ENCODE measurements at places on chromosomes 5 and 9. TPM values are rescaled to one million over a fixed set of nuclear protein-coding genes. Genes with fewer than 3 reads are reported as not detected.
A peak's percentile ranks its signal among the peaks of the same experiment; 100 is the strongest.

DNA sequence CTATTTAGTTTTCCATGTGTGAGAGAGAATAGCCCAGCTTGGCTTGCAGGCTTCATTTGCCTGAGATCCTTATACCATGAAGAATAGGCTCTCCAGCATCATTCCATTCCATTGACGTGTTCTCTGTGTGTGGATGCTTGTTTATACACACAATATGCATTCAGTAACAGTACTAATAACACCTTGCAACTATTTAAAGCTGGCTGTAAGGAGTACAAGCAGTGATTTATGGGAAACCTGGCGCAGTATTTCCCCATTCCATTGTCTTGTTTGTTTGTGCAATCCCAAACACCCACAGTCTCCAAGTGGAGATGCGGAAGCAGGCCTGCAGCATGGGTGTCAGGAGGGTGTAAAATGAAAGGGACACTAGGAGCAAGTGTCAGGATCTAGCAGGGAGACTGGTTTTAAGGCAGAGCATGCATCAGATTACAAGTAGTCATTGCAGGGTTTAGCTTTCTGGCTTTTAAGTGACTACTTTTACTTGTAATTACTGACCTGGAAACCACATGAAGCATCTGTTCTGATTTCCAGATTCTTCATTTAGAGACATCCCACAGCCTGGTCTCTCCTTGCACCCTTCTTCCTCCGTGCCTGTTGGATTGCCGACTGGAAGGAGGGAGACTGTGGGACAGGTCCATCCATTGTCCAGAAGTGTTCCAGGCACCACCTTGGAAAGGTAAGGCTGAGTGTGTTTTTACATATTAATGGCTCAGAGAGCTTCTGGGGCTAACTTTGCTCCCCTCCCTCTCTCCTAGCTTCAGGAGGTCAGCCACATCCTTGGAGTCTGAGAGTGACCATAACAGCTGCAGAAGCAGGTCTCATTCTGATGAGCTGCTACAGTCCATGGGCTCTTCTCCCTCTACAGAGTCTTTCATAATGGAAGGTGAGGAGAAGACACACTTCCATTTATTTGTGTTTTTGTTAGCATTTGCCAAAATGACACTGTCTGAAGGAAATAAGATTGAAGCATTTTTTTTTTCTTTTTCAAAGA lies 241.6 kb downstream of the ARHGEF28 start:
- peak; percentile 39 for DNase-seq

DNA sequence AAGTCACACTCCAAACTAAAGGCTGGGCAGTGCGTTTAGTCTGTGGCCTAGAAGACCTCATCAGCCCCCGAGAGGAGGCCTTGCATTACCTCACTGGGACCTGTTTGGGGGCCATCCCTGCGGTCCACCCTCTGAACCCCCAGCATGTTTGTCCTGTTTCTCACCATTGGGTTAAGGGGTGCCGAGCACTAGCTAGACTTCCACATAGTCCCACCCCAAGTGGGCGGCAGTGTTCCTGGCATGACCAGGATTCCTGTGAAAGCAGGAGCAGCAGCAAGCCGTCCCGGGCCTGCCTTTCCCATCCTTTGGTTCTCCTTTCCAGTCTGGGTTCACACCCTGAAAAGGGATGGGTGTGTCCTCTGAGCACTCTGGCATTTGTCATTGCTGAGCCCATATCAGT lies 26.6 kb upstream of the SAP30L start:
- DNase-seq: no peak

DNA sequence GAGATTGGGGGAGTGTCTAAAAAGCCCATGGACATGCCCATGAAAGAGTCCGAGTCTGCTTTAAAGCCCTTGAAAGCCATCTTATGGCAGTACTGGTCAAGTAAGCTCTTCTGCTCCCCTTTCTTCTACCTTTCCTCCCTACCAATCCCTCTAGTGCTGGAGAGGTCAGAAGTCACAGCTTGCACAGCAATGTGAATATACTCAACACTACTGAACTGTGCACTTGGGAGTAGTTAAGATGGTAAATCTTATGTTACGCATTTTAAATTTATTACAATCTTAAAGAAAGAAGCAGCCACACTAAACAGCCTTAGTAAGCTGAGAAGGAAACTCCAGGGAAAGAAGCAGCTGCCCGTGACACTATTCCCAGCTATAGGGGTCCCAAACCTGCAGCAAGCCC lies 12.3 kb upstream of the TRAF1 start:
- no peak for DNase-seq

DNA sequence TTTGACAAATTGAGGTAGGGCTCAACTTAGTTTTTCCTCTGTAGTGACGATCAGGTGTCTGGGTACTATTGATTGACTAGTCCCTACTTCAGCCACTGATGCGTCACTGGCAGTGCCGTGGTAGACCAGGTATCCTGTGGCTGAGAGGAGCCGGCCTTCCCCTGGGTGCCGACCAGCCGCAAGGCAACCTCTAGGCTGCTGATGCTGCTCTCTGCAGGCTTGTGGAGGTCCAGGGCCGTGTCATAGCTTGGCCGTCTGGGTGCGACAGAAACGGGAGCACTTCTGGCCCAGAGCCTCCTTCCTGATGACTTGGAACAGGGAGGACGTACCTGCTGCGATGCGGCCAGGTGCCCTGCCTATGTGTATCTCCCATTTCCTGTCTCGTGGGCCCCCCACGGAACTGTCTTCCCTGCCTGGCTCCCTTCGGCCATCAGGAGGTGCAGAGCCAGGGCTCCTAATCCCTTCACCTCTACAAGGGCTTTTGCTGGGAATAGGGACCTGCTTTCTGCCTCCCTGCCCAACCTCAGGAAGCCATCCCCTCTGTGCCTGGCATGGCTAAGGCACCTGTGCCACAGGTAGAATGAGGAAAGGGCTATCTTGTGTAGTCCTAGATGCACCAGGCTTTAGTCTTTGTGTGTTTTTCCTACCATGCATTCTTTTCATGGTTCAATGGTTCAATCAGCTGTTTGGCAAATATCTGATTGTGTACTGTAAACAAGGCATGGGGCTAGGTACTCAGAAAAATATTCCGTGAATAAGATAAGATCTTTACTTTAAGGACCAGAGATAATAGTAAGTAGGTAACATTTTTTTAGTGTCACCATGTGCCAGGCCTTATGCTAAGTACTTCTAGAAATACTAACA lies 44.6 kb downstream of the MVB12B start:
- no peak for DNase-seq

- DNase-seq: no peak
Observed at GRCh38 chr9:126424511-126424910, 97.9 kb downstream of the MVB12B start.

GRCh38 chr9:78682216-78682615 lies 385.3 kb downstream of the PSAT1 start:
- no peak for DNase-seq

- DNase-seq: no peak
Observed at GRCh38 chr9:129629251-129629820, 3.4 kb downstream of the NTMT1 start.

Gene RLN1
- total RNA-seq: not detected

Gene SPINK7
- total RNA-seq: not detected

Gene SLC46A2
- total RNA-seq: not detected

Gene CTSL
- total RNA-seq: 563 TPM

Gene EPB41L4B
- total RNA-seq: 1.5 TPM

Gene ZNF608
- 18.0 TPM for total RNA-seq

All from fibroblast of lung (primary cell).